ENCODE measurements at places on chromosomes 16 and 17.

- no peak for DNase-seq
Measured at GRCh38 chr16:79472426-79472825, 128.1 kb downstream of the MAF start.

GRCh38 chr17:73340093-73340596, 28.3 kb upstream of the CDC42EP4 start:
- no peak for DNase-seq

- no peak for DNase-seq
Measured at GRCh38 chr16:13393816-13394215, 492.4 kb downstream of the SHISA9 start.

- DNase-seq = peak; percentile 63
Measured at GRCh38 chr16:68265078-68265920, 973 bp downstream of the SLC7A6 start.

DNA sequence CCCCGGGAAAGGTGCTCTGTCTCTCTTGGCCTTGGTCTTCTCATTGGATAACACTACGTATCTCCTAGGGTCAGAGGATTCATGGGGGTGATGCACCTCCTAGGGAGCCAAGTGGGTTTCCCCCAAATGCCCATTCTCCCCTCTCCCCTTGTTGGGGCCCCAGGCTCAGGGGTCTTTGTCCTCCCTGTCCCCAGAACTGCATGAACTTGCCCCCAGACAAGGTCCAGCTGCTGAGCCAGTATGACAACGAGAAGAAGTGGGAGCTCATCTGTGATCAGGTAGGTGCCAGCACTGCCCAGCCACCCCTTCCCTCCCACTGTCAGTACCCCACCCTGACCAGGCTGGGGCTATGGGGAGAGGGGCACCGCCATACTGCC, 8.7 kb downstream of the FMNL1 start:
- DNase-seq = no peak

DNA sequence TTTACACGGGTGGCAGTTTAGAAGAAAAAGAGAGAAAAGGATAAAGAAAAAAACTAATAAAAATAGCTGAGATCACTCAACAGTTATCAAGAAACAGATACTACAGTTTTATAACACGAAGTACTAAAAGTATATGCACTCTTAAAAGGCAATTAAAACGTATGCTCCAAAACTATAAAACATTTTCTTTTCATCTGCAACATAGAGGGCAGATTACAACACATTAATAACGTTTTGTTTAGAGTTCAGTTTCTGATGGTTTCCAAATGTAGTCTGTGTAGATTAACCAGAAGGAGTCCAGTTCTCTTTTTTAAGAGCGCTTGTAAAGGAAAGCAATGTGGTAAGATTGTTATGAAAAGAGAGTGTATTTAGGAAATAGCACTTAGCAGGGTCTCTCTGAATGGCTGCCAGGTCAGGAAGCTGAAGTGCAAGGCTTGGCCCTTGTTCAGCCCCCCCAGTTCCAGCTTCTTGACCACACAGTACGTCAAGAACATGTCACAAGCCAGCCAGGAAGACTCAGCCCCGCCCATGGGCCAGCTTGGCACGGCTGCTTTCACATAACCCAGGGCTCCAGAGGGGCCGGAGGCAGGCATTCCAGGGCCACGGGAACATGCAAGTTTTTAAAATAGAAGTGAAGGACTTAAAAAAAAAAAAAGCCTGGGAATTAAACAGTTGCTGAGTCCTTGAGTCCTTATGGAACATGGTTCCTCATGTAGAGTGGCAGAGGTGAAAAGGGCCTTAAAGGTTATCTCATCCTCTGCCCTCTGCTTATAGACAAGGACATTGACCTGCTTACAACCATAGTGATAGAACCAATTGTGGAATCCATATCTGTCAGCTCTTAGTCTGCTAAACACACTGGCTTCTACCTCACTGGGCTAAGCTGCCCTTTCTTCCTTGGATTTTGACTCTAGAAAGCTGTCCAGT, 147.4 kb upstream of the TBX2 start:
- peak; percentile 34 for DNase-seq

- DNase-seq = no peak
Measured at GRCh38 chr16:87569601-87570571, 32.4 kb upstream of the JPH3 start.
